Left cardiac atrium (tissue), 4 donors: ENCODE measurements at places on chromosomes 1 and 21. TPM values are rescaled to one million over a fixed set of nuclear protein-coding genes. Genes with fewer than 3 reads are reported as not detected.

ACOT11 gene
- 23.3 TPM for total RNA-seq

- no peak for DNase-seq
Observed at GRCh38 chr21:37819372-37819771, 96.9 kb downstream of the KCNJ6 start.

GRCh38 chr1:67166196-67166595 is at the start of gene IL23R:
TSS of gene IL23R (plus strand) at chr1:67166454. CDS start at chr1:67168121, 1,667 bp downstream.
- DNase-seq: peak; percentile 23

DNA sequence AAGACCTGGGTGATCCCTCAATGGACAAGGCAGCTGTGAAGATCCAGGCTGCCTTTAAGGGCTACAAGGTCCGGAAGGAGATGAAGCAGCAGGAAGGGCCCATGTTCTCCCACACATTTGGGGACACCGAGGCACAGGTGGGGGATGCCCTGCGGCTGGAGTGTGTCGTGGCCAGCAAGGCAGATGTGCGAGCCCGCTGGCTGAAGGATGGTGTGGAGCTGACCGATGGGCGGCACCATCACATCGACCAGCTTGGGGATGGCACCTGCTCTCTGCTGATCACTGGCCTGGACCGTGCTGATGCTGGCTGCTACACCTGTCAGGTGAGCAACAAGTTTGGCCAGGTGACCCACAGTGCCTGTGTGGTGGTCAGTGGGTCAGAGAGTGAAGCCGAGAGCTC is 85.2 kb downstream of the TRIM11 start:
- DNase-seq: no peak

DNA sequence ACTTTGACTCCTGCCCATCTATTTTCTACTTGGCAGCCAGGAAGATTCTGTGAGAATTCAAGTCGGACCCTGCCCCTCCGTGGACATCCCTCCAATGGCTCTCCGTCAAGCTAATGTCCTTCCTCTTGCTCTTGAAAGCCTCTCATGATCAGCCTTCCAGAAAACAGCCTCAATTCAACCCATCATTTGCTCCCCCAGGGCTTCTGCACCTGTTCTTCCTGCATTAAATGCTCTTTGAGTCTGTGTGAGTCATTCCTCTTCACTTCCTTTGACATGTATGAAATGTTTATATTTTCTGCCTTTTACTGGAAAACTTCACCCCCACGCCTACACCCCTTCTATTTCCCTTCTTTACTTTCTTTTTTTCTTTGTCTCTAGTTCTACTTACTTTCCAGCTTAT is 734.1 kb upstream of the ZP4 start:
- no peak for DNase-seq

DNA sequence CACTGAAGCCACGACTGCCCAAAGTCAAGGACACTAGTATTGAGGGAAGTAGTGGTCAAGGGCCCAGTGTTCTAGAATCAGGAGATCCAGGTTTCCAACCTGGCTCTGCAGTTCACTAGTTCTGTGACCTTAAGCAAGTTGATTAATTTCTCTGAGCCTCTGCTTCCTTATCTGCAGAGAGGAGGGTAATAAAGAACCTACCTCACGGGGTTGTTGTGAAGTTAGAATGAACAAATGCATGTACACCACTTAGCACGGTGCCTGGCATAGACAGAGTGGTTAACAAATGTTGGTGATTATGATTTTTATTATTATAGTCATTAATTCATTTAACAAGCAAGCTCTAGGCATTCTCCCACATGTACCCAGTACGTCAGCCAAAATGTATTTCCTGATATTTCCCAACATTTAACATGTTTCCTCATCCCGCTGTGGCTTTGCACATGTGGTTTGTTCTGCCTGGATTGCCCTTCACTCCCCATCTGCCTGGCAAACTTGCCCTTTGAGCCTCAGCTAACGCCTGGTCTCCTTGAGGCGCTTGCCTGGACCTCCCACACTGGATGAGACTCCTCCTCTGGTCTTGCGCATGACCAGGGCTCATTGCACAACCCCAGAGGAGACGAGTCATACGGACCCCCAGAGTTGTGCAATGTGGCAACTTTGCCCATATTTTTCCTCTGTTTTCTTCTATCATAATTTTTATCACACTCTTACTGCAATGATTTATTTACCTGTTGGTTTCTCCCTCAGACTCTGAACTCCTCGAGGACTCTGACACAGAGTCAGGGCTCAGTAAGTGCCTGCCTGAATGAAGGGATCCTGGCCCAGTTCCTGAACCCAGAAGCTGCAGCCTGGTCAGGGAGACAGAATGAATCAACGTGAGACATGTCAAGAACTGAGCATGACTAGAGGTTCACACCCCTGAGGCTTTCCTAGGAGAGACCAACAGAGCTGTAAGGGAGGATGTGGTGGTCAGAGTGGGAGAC is 20.7 kb upstream of the MFSD2A start:
- peak; percentile 82 for DNase-seq

GRCh38 chr1:106224426-106224825 is 832.0 kb upstream of the PRMT6 start:
- DNase-seq: no peak

DNA sequence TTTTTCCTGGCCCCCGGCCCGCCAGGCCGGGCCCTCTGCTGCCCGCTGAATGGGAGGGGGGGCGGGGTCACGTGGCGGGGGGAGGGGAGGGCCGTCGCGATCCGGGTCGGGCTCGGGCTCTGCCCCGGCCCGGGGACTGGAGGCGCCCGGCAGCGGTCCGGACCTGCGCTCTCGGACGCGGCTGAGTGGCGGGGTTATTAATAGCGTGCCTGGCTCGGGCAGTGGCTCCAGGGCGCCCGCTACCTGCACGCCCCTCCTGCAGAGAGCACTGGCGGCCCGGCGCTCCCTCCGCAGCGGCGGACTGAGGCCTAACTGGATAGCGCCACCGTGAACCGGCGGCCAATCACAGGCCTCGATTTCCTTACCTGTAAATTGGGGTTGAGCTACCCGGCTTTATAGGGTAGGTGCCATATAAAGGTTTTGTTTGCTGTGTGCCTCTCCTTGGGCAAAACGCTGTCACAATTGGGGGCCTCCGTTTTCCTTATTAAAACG is 28.1 kb downstream of the AHDC1 start:
- DNase-seq: peak; percentile 84

- no peak for DNase-seq
Observed at GRCh38 chr1:243991650-243992049, 59.4 kb upstream of the ZBTB18 start.

- no peak for DNase-seq
Observed at GRCh38 chr1:64755361-64755760, 10.5 kb downstream of the RAVER2 start.

WDR64 gene
- total RNA-seq: not detected
